ENCODE measurements at places on chromosomes 12 and 14.

GRCh38 chr12:41992692-41993215 is 151.9 kb downstream of the GXYLT1 start:
- no peak for DNase-seq

DNA sequence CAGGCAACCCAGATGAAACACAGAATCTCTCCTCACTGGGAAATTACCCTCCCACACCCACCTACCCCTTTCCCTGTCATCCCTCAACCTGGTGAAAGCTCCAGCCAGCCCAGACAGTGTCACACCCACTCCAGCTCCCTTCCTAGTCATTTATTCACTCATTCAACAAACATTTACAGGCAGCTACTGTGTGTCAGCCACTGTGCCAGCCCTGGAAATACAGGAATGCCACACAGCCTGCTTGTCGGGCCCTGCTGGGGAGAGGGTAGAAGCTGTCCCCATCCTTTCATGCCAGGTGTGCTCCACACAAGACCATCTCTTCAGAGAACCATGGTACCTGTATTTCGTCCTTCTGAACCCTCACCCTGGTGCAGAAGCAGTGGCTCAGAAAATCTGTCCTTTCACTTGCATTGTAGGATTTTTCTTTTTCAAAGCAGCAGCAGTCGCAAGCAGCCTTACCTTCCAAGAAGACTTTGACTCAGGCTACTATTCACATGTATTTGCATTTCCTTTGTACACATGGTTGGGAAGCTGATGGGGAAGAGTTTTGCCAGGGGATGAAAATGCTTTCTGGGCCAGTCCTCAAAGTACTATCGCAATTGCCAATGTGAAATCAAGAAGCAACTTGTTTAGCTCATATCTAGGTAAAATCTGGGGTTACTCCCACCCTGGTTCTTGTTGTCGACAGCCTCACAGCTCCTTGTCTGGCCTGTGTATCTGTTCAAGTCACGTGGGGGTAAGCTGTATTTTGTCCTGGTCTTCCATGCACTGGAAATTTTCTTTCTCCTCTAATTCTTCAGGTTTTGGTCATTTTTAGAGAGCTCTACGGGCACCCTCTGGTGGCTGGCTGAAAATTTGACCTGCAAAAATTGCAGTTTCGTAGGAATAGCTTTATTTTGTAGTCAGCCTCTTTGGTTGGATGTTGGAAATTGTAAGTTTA is 147.4 kb upstream of the EGLN3 start:
- peak; percentile 41 for DNase-seq

GRCh38 chr12:46938071-46938678 is 112.4 kb upstream of the SLC38A4 start:
- no peak for DNase-seq

GRCh38 chr14:89369656-89370055 is 47.4 kb downstream of the FOXN3 start:
- DNase-seq: no peak

DNA sequence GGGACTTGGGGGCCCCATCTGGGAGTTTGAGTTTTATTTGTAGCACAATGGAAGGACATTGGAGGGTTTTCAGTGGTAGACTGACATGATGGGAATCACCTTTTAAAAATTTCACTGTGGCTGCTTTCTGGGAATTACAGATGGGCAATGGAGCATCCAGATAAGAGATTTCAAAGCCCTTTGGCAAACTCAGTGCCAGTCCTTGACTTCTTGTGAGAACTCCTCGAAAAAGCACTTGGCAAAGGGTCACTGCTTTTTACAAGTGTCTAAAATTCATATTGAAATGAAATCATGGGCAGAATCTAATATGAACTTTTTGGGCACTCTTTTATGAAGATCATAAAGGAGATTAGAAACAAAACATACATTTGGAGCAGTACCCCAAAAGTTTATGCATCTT is 34.3 kb upstream of the IGF1 start:
- DNase-seq: no peak

- peak; percentile 37 for DNase-seq
Measured at GRCh38 chr12:66066929-66067523, 63.5 kb downstream of the LLPH start.

GRCh38 chr12:132191715-132192553 is 47.7 kb downstream of the NOC4L start:
- no peak for DNase-seq

GRCh38 chr12:46154221-46154985 is 114.4 kb downstream of the SLC38A1 start:
- no peak for DNase-seq

- peak; percentile 14 for DNase-seq
Measured at GRCh38 chr14:92323011-92323915, at the start of gene SLC24A4. Gene SLC24A4 (plus strand): TSS chr14:92323165. CDS start chr14:92323831, 666 bp downstream.

- DNase-seq: peak; percentile 5
Measured at GRCh38 chr14:92968291-92969020, 45.5 kb downstream of the CHGA start.

- no peak for DNase-seq
Measured at GRCh38 chr12:63915105-63915800, 70.8 kb downstream of the SRGAP1 start.

- DNase-seq: no peak
Measured at GRCh38 chr14:94640721-94641631, 28.8 kb downstream of the SERPINA3 start.

DNA sequence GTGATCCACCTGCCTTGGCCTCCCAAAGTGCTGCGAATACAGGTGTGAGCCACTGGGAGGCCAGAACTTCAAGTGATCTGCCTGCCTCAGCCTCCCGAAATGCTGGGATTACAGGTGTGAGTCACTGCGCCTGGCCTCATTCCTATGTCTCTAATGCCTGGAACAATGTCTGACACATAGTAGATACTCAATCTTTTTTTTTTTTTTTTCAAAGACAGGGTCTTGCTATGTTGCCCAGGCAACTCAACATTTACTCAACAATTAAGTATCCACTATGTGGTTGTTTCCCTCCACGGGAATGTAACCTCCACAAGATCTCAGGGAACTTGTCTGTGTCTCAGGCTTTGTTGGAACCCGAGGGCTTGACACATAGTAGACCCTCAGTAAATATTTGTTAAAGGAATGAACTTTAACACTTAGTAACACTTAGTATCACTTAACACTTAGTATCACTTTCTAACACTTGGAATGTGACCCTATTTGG is 3.0 kb upstream of the TMEM120B start:
- DNase-seq: no peak

- no peak for DNase-seq
Measured at GRCh38 chr12:27841392-27841882, 61.4 kb upstream of the MANSC4 start.

- peak; percentile 56 for DNase-seq
Measured at GRCh38 chr12:1638203-1638602, 9.2 kb downstream of the WNT5B start.

GRCh38 chr14:84792722-84793410 is 737.1 kb upstream of the FLRT2 start:
- DNase-seq: no peak

GRCh38 chr14:58963873-58964597 is 224.4 kb upstream of the DAAM1 start:
- no peak for DNase-seq

GRCh38 chr14:58884442-58884841 is 246.7 kb downstream of the DACT1 start:
- DNase-seq: no peak

GRCh38 chr14:100239840-100240667 is 1.1 kb downstream of the YY1 start:
- DNase-seq: peak; percentile 88

GRCh38 chr12:126768517-126768916 is 1498.5 kb upstream of the TMEM132C start:
- no peak for DNase-seq

- DNase-seq: no peak
Measured at GRCh38 chr14:27077214-27077613, 479.4 kb upstream of the NOVA1 start.

GRCh38 chr12:132646850-132647249 is 28.3 kb downstream of the P2RX2 start:
- DNase-seq: no peak

GRCh38 chr12:64025174-64025958 is 180.9 kb downstream of the SRGAP1 start:
- DNase-seq: no peak

- no peak for DNase-seq
Measured at GRCh38 chr12:113693693-113694092, 222.0 kb upstream of the LHX5 start.

- no peak for DNase-seq
Measured at GRCh38 chr12:19031032-19031431, 98.5 kb upstream of the PLEKHA5 start.

DNA sequence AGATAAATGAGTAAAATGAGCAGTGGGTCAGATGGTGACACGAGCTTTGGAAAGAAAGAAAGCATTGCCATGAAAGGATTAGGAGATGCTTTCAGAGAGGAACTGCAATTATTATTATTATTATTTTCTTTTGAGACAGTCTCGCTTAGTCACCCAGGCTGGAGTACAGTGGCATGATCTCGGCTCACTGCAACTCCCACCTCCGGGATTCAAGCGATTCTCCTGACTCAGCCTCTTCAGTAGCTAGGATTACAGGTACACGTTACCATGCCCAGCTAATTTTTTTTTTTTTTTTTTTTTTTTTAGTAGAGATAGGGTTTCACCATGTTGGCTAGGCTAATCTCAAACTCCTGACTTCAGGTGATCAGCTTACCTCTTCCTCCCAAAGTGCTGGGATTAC is 77.4 kb downstream of the ST8SIA1 start:
- no peak for DNase-seq

DNA sequence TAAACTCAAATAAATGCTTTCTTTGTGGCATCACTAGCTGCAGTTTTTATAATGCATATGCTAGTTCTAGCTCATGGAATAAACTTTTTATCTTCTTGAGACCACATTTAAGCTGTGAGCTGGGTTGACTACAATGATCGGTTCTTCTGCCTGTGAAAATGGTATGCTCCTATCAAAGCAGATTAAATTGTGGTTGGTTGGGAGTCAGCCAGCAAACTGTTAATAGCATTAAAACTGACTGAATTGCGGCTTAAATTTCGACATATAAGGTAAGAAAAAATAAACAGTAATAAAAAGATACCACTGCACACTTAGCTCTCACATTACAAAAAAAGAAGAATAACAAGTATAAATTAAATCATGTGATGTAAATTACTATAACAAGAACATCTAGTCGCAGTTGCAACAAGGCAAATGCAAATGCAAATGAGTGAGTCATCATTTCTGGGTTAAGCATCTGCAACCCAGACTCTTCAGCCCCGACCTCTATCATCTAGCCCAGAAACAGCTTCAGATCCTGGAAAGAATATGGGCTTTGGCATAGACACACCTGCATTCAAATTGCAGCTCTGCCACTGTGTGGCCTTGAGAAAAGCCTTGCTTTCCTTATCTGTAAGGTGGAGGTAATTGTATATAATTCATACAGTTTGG is 19.8 kb upstream of the DHRS7 start:
- no peak for DNase-seq

GRCh38 chr14:99296517-99296916 is 24.5 kb upstream of the BCL11B start:
- DNase-seq: no peak

DNA sequence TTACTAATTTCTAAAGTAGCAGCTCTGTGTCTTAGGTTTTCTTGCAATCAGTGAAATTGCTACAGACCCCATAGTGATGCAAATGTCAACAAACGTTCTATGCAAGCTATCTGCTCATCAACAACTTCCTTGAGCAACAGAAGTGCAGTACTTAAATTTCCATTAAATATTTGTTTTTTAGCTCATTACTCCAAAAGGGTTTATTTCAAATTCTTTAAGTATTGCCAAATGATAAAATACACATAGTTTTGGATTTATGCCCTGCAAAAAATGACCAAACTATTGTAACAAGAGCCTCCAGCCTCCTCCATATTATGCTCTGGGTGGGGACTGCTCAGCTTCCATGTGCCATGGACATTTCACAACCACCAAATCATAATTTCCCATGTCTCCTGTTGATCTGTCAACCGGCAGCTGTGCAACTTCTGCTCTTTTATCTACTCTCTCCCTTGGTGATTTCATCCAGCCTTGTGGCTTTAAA is 4.4 kb downstream of the BDKRB1 start:
- DNase-seq: peak; percentile 4

GRCh38 chr14:68140806-68141205 is 321.2 kb downstream of the RAD51B start:
- no peak for DNase-seq

DNA sequence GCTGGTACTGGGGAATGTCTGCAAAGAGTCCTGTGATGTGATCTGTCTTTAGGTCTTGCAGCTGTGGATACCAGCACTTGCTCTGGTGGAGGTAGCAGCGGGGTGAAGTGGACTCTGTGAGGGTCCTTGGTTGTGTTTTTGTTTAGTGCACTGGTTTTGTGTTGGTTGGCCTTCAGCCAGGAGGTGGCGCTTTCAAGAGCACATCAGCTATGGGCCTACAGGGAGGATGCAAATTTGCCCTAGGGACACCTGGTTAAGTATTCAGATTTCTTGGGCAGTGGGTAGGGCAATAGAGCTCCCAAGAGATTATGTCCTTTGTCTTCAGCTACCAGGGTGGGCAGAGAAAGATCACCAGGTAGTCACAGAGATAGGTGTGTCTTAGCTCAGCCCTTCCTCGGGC is 63.8 kb downstream of the PTGER2 start:
- DNase-seq: no peak

GRCh38 chr12:57434517-57435223 is at the start of gene INHBC:
Gene INHBC (plus strand): TSS chr12:57434784. CDS start chr12:57434887, 103 bp downstream.
- no peak for DNase-seq

- DNase-seq: no peak
Measured at GRCh38 chr14:99213101-99213500, 58.9 kb downstream of the BCL11B start.

DNA sequence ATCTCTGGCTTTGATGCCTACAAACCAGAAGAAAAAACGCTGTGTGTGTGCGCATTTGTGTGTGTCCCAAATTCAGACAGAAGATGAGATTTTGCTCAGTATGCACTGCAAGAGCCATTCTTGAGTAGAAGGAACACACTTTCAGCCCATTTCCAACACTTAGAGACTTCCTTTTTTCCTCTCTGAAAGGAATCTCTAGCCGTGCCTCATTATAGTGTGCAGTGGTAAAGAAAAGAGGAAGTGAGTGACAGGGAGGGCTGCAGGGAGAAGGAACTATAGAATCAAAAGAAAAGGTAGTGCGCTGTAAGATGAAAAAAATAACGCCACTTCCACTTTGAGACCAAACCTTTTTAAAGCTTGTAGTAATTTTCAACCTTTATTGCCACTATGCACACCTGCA is 1400.9 kb upstream of the FLRT2 start:
- DNase-seq: peak; percentile 39

GRCh38 chr14:73591690-73592449 is at the start of gene ACOT4:
Gene ACOT4 (plus strand): TSS chr14:73591873. CDS start chr14:73591960, 87 bp downstream.
- DNase-seq: peak; percentile 35

DNA sequence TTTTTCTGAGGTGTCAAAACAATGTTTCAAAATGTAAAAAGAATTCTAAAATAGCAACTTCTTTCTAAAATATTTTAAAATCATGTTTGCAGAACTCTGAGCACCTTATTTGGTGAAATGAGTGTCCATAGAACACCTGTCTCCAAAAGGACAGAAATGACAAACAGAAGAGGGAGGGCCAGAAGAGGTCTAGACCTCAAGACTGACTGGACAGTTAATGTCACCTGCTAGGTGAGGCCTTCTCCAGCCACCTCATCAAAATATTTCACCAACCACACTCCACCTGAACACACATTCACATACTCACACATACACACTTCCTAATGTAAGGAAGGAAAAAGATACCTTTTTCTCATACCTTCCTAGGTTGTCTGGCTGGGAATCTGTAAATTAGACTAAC is 147.8 kb upstream of the PLEKHA5 start:
- DNase-seq: no peak
